ENCODE measurements at places on chromosomes 13 and 19.
A peak's percentile ranks its signal among the peaks of the same experiment; 100 is the strongest.

- DNase-seq = no peak
Observed at GRCh38 chr13:100443278-100443997, 145.2 kb downstream of the GGACT start.

- no peak for DNase-seq
Observed at GRCh38 chr13:102273111-102273510, 128.7 kb downstream of the FGF14 start.

DNA sequence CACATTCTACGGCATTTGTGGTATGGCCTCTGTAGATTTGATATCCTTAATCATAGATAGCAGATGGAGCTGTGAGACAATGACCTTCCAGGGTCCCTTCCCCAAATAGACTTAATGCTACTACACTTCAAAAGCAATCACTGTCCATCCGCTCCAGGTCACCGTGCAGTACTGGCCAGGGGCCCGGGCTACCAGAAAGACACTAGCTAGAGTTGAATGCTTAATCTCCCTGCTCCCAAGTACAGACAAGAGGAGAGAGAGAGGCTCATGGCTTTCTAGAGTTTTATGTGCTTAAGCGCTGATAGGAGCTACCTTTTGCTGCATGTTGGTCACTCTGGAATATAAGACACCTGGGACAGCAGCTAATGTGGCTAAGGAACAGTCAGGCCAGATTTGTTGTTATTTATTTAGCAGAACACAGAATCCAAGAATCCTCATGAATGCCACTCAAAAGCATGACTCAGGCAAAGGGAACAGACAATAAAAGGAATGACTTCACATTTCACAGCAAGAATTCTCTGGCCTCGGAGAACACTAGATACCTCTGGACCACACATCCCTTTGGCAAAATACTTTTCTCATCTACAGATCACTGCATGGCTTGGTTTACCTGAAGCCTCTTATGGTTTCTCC lies 165.0 kb downstream of the LACC1 start:
- peak; percentile 34 for DNase-seq

DNA sequence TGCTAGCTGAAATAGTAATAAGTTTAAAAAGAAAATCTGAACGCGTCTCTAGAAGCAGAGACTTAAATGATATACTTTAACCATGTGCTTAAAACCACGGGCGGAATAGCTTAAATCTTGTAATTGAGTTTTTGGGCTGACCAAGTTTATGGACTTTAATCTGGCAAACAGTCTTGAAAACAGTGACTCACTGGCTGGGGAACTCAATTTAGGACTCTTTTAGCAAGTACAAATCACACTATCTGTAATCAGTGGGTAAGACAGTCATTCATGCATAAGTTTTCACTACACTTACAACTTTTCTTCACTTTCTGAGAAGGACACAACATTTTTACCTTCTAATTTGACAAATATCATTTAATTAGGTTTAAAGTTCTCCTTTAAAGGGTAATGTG lies 26.8 kb downstream of the ZNF627 start:
- DNase-seq = peak; percentile 5

DNA sequence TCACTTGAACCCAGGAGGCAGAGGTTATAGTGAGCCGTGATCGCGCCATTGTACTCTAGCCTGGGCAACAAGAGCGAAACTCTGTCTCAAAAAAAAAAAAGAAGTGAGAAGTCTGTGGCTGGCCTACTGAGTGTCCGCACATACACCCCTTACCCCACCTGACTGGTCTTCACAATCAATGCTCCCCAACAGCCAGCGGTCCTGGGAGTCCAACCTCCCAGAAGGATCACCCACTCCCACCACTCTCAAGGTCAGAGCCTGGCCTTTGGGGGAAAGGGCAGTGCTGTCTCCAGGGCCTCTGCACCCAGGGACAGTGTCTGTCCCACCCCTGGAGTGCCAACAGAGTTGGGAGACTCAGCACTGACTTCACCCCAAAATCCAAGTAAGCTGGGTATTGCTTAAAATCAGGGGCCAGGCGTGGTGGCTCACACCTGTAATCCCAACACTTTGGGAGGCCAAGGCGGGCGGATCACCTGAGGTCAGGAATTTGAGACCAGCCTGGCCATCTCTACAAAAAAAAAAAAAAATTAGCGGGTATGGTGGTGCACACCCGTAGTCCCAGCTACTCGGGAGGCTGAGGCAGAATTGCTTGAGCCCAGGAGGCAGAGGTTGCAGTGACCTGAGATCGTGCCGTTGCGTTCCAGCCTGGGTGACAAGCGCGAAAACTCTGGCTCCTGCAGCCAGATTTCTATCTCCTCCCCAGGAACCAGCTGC lies 2.3 kb upstream of the CD320 start:
- no peak for DNase-seq

GRCh38 chr19:2260341-2260805 lies 4.2 kb upstream of the JSRP1 start:
- no peak for DNase-seq

DNA sequence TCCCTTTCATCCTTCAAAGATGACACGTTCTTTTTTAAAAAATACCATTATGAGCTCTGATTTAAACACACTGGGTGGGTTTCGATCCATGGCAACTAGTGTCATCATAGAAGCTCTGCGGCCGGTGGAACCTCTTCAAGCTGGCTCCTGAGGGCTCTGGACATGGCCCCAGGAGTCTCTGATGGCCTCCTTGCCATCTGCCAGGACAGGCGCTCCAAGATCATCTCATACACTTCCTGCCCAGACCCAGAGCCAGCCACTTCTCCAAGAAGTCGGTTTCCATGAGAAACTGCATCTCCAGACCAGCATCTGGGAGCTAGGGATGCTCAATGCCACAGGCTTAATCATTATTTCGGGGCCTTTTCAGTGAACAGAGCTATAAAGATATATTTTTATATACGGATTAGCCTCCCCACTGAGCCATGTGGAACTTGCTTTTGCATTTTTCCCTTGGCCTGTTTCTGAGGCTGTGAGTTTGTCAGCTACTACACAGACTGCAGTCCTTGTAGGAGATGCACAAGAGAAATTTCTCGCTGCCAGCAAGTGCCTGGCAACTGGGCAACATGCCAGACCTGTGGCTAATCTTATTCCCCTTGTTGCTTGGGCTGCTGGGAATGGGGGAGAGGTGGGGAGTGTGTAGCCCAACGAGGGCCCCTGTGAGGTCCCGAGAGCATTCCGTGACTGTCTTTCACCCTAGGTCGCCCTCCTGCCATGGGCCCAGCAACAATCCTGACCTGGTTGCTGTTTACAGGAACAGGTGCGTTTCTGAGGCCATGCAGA lies 15.9 kb downstream of the SUGP1 start:
- no peak for DNase-seq

GRCh38 chr19:19274146-19274545 lies 1.0 kb upstream of the TM6SF2 start:
- no peak for DNase-seq

DNA sequence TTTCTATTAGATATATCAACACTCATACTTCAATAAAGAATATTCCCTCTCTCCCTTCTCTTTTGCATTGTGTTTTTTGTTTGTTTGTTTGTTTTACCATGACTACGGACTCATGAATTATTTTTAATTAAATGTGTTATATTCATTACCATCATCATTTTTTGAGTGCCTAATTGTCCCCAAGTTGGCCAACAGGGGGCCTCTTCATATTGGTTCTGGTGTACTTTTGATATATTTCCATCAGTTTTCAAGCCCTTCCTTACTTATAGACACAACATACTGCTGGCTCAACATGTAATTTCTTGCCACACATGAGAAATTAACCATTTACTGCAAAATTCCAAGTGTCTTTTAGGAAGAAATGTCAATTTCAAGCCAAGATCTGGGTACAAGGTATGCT lies 54.5 kb upstream of the GPC6 start:
- no peak for DNase-seq

- no peak for DNase-seq
Observed at GRCh38 chr13:105353654-105354053, 1181.8 kb downstream of the EFNB2 start.

DNA sequence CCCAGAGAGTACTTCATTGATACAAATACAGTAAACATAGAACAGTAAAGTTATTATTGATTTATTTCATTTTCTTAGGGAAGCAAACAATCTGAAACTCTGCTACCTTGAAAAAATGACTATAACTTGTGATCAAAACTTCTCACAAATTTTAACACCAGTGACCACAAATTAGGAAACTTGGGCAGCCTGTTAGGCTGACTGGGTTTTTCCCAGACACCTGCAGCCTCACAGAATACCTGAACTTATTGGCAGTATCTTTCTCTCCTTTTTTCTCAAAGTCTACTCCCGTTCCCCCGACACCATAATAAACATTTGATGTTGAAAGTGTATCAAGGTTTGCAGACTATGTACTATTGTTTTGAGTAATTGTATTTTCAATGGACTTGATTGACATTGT lies 360.5 kb downstream of the LMO7 start:
- DNase-seq = no peak

GRCh38 chr13:33487575-33488243 lies 202.2 kb upstream of the STARD13 start:
- DNase-seq = no peak

DNA sequence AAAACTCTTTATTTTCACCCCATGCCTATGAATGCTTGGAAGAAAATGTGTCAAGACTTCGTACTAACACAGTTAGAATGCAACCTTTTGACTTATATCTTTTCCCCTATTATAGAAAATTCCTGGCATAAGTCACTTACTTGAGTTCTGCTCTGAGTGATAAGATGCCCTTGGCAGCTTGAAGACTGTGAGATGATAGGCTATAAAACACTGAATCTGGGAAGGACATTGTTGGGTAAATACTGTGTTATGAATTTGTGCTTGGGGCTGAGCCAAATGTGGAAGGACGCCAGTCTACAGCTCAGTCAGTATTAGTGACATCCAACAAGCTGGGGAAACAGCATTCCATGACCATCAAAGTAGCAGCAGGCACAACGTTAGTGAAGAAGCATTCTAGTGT lies 368.0 kb upstream of the SGCG start:
- DNase-seq = no peak

DNA sequence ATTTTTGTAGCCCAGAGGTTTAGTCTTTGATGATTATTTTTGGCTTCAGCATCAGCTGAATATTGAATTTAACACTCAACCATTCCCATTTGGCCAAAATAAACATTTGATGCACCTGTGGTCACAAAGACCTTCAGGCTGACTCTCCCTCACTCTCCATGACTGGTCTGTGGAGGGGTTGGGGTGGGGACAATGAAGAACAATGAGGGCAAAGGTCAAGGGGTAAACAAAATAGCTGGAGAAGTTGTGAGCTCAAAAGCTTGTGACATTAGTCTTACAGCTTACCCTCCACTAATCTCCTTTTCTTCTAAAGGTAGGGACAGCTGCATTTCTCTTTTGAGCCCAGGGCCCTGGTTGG lies 86.9 kb downstream of the SLC15A1 start:
- DNase-seq = no peak

- DNase-seq = peak; percentile 80
Observed at GRCh38 chr13:41995946-41996345, 35.0 kb upstream of the VWA8 start.

DNA sequence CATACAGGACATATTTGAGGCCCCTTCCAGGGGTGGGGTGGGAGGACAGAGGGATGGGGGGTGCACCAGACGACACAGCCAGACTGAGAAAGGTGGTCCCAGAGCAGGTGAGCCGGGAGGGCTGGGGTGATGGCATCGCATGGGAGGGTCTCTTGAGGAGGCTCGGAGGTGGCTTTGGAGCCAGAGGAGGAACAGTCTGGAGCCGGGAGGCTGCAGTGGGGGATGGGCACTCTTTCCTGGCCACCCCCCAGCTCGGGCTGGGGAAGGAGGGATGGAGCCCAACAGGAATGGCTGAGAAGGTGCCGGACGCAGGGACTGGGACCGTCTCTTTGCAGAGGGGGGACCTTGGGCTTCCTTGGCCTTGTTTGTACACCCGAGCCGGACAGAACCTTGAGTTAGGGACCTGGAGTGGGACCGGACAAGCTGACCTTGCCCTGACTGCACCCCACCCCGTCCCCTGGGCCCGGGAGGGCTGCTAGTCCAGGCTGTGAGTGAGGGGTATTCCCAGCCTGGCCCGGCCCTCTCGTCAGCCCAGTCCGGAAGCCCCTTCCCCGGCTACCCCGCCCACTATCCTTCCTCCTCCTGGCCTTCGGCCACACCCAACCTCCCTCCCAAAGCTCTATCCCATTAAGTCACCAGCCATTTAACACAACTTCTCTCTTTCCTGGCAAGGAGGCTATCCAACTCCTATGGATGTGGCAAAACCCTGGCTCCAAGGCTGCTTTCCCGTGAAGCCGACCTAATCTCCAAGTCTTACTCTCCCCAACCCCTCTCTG lies 816 bp upstream of the TBXA2R start:
- no peak for DNase-seq

DNA sequence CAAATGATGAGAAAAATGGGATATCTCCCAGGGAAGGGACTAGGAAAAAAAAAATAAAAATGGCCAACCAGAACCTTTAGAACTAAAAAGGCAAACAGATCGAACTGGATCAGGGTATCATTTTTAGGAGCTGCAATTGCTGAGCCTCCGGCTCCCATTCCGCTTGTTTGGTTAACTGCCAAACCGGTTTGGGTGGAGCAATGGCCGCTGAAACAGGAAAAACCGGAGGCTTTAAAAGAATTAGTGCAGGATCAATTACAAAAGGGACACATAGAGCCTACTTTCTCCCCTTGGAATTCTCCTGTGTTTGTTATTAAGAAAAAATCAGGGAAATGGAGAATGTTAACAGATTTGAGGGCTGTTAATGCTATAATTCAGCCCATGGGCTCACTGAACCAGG lies 12.7 kb upstream of the ZNF443 start:
- DNase-seq = no peak

DNA sequence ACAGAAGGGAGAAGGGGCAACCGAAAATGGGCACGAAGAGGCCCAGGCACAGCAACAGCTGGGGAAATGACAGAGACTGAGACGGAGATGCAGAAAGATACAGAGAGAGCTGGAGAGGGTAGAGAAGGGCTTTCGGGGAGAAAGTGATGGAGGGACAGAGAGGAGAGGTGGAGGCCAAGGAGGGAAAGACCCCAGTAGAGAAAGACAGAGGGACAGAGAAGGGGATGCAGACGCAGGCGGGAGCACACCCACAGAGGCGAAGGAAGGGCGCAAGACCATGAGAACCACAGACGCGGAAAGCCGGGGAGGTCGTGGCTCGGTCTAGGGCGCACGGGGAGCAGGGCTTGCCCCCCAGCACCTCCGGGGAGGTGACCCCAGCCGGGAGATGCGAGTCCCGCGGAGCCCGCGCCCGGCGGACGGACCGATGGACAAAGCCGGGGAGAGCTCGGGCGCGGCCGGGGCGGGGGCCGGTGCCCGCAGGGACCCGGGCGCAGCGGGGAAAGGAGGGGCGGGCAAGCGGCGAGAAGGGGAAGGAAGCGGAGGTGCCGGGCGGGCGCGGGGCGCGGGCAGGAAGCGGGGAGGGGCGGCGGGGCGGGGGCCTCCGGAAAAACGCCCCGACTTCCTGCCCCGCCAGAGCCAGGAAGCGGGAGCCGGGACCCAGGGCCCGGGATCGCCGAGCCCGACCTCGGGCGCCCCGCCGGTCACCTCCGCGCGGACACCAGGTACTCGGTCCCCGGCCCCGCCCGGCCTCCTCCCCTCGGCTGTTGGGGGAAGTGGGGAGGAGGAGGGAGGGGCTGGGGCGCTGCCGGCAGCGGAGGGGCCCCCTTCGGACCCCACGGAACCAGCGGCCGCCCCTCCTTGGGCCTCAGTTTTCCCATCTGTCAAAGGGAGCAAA lies at the start of gene ARHGEF1:
Gene ARHGEF1 (plus strand): TSS at position 617 of the 895 bp plus-strand sequence. CDS start 4,899 bp downstream, outside the sequence.
- no peak for DNase-seq
